HL-60 (cell line): ENCODE measurements at places on chromosomes 3 and 15.

DNA sequence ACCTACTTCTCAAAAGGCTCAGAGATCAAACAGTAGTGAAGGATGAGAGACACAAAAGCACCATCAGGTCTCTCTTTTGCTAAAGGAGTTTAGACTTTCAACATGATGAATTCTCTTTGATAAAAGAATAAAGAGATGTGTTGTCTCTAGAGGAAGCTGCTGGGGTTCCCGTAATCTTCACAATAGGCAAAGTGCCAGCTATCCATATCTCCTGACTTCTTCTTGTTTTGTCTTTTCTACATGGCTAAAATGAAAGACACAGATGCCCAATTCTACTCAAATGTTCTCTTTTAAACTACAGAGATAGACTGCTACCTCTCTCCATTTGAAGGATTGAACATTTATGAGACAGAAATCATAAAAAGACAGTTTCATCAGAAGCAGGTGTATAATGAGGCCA lies 38.4 kb upstream of the TUSC7 start:
- no peak for DNase-seq

DNA sequence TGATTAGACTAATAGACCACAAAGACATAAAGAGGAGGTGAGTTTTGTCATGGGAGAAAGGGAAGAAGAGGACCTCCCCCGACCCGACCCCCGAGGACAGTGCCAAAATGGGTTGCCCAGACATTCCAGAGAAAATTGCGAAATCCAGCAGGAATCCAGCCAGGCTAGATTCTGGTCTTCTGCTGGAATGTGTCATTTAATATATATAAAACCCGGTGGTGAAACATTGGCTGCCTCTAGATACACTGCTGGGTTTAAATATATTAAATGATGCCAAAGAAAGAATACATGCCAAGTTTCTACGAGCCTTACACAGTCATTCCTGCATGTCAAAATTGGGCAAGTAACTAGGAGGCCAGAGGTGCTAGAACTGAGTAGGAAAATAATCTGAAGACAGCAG lies 45.3 kb upstream of the SPESP1 start:
- DNase-seq: no peak

DNA sequence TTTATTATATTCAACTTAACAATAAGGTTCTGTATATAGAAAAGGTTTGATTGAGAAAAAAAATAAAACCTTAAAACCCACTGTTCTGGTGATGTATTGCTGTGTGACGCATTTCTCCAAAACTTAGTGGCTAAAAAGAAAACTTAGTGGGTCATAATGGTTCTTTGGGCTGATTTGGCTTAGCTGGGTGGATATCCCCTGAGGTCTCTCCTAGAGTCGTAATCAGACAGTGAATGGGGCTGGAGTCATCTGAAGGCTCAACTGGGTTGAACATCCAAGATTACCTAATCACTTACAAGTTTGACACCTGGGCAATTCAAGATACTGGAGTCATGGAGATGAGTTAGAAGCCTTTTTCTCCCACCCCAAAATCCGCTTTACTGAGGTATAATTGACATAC lies 111.6 kb upstream of the TBL1XR1 start:
- DNase-seq: no peak

DNA sequence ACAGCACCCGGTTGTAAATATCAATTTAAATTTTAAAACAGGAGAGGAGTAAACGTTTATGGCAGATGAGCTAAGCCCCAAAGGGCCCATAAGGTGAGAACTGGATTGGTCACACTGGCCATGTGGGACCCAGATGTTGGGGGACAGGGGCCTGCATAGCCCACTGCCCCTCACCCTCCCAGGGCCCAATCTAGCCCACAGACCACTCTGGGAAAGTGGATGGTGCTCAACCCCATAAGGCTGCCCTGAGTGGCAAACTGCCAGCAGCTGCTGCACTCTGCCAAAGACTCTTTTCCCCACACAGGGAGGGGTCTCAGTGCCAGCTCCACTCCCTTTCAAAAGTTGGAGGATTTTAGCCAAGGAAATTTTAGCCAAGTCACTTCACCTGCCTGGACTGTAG lies 42.5 kb downstream of the CCDC12 start:
- DNase-seq: no peak

DNA sequence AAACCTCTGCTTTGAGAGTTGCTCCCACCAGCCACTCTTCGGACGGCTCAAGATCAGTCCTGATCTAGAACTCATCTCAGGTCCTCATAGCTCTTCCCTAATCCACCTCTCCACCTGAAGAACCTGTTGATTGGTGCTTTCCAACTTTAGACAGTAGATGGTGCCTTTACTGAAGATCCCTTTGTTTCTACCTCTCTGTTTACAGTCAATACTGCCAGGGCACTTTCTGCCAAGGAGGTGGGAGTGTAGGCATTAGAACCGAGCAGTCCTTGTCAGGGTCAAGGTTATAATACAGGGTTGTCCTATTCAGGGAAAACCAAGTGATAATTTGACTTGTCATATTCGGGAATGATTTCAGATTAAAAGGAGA lies 1.2 kb downstream of the CGNL1 start:
- DNase-seq: no peak

DNA sequence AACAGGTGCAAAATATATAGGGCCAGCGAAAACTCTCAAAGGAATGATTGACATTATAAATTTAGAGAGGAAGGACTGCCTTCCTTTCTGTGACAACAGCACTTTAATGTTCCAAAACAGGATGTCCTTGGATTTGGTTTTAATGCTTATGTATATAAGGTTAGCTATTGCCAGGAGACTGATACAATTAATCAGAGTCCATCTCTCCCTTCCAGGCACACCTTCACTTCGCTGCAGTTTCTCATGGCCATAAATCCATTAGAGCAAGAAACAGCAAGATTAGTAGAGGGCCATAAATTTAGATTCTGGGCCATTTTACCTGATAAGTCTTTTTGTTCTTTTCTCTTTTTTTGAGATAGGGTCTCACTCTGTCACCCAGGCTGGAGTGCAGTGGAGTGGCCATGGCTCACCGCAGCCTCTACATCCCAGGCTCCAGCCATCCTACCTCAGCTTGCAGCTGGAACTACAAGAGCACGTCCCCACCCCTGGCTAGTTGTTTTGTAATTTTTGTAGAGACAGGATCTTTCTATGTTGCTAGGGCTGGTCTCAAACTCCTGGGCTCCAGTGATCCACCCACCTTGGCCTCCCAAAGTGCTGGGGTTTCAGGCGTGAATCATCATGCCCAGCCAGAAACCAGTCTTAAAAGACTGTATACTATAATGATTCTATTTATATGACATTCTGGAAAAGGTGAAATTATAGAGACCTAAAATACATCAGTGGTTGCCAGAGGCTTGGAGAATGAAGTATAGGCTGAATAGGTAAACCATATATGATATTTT lies 15.7 kb upstream of the TFRC start:
- DNase-seq: no peak

- DNase-seq: no peak
These were observed 1118.4 kb downstream of the TBL1XR1 start for GRCh38 chr3:176078906-176079305.

- DNase-seq: no peak
These were observed 8.2 kb downstream of the HDC start for GRCh38 chr15:50257332-50257731.

GRCh38 chr3:9716801-9717555 lies 13.3 kb downstream of the CPNE9 start:
- DNase-seq: no peak

- no peak for DNase-seq
These were observed 9.4 kb downstream of the CEMIP start for GRCh38 chr15:80788536-80788935.

DNA sequence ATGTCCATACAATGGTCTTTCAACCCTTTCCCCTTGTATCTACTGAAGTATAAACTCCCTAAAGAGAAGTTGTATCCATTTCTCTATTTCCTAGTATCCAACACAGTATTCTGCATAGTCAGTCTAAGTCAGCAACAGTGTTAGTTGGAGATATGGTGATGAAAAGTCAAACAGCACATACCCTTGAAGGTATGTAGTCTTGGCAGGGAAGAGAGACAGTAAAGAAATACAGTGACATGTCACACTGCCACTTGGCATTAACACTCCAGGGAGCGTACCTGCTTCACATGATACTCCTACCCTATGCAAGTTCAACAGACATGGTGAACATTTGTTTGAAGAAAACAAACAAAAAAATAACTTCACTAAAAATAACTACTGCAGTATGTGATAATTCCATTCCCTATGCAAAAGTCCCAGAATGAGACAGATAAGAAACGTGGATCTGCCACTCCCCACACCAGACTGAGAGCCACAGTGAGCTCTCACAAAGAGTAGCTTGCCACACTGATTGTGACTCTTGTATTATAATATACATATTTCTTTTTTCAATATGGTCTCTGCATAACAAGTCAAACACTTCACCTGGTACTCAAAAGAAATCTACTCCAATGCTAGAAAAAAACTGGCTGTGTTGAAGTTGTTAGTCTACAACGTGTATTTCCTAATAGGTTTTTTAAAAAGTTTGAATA lies 5.9 kb downstream of the PDCD10 start:
- no peak for DNase-seq

DNA sequence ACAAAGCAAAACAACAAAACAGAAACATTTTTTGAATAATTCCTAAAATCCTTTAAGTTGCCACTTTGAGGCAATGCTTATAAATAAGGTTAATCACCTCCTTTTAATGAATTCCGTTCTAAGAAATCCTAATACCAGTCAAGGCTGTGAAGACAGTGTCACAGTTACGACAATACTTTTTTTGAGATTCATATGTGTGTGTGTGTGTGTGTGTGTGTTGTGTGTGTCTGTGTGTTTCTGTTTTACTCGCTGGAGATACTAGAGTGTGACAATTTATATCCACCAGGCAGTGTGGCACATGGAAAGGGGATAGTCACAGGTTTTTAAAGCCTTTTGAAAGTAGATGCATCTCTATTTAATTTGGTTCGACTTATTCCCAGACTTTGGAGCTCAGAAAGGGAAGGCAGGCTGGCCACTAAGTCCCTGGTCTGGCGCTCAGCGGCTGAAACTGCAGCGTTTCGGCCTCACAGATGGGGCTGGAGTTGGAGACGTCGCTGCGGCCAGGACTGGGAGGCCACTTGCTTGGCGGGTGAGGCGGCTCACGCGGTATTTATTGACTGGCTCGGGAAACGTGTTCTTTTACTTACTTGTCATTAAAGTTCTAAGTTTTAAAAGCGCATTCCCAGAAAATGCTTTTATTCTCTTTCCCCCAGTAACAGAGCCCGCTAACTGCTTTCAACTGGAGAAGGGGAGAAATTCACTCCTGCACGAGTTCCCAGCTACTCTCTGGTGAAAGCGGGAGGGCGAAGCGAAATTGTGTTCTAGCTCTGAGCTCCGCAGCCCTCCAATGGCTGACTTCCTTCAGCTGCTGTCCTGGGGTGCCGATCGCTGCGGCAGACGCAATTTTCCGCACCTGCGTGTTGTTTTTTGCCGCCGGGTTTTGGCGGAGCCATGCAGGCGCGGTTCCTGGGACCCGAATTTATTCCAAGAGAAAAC lies 13.7 kb downstream of the ZIC1 start:
- no peak for DNase-seq

DNA sequence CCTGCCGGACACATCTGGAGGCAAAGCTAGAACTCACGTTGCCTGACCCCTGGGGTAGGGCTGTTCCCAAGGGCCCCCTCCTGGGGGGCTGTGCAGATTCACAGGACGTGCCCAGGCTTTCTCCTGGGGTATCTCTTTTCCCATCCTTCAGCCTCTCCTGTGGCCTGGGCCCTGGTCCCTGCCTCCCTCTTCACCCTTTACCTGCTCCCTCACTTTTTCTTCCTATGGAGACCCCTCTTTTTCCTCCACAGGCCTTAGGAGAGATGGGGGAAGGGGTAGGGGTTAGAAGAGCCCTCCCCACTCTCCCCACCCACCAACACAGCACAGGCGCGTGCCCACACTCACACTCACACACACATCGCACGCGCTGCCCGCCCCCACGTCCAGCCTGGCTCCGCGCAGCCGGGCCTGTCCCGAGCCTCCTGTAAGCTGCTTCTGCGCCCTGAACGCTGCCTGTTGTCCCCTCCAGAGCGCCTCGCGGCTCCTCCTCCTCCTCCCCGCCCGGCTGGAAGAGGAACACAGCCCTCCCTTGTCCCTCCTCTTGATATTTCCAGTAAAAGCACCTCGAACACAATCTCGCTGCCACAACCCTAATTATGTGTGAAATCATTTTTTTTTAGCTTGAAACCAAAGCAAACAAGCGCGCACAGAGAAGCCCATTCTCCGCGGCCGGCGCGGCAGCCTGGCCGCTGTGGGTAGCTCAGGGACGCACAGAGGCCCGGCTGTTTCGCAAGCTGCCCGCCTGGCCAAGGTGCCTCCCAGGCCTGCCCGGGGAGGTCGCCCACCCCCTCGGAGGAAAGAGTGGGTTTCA lies 33.9 kb upstream of the ACAN start:
- no peak for DNase-seq

DNA sequence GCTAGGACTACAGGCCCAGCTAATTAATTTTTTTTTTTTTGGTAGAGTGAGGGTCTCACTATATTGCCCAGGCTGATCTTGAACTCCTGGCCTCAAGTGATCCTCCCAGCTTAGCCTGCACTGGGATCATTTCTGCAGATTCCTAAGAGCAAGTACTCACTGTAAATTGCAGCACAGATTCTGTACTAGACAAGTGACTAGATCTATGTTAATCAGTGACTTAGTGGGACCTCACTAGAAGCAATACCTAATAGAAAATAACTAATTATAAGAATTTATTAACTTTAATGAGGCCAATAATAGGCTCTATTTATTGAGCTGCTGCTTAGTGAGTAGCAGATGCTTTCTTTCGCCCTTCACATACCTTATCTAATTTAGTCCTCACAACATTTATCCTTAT lies 10.6 kb upstream of the UTS2B start:
- no peak for DNase-seq

GRCh38 chr15:84914909-84915605 lies 30.6 kb downstream of the SLC28A1 start:
- peak; percentile 78 for DNase-seq

GRCh38 chr3:116001151-116001621 lies 377.9 kb downstream of the GAP43 start:
- DNase-seq: no peak

DNA sequence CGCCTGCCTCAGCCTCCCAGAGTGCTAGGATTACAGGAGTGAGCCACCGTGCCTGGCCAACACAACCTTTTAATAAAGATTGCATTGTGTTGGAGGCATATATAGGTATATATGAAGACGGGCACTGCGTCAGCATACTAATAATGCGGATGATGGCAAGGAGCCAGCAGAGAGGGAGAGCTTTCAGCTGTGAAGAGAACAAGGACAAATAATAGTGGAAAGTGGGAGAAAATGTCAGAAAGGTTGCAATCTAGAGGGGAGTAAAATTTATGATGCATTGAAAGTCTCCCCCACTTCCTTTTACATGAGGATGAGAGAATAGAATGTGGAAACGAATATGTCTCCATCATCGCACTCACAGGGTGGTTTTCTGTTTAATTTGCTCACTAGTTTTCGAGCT lies 170.5 kb upstream of the TBL1XR1 start:
- DNase-seq: no peak

DNA sequence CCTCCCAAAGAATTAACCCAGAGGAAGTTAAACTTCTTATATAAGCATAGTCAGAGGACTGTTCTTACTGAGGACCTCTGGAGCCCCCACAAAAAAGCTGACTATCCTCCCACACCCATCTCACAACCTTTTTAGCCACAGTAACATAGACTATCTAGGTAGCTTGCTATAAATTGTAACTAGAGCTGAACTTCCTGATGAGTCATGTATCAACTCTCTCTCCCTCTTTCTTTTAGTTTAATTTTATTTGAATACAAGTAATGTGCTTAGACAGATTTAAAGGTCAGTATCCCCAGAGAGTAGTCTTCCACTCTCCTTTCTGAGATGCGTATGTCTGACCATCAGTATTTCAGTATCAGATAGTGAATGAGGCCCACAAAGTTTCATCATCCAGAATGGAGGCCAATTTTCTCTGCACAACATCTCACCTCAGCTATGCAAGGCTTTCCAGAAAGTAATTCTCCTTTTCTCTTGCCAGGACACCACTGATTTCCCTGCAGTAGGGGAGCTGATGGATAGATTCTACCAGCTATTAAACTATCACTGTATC lies 104.0 kb upstream of the MYRIP start:
- DNase-seq: no peak
